ENCODE measurements at places on chromosomes 1 and 21.

GRCh38 chr1:2631136-2632050, 1.4 kb downstream of the MMEL1 start:
- no peak for DNase-seq

GRCh38 chr1:240420766-240421165, 191.2 kb downstream of the GREM2 start:
- DNase-seq = no peak

- DNase-seq = peak; percentile 63
Measured at GRCh38 chr1:8858888-8859706, 19.4 kb downstream of the ENO1 start.

GRCh38 chr1:178190881-178191280, 97.0 kb downstream of the RASAL2 start:
- no peak for DNase-seq

- no peak for DNase-seq
Measured at GRCh38 chr21:20451046-20451445, 547.2 kb upstream of the NCAM2 start.

DNA sequence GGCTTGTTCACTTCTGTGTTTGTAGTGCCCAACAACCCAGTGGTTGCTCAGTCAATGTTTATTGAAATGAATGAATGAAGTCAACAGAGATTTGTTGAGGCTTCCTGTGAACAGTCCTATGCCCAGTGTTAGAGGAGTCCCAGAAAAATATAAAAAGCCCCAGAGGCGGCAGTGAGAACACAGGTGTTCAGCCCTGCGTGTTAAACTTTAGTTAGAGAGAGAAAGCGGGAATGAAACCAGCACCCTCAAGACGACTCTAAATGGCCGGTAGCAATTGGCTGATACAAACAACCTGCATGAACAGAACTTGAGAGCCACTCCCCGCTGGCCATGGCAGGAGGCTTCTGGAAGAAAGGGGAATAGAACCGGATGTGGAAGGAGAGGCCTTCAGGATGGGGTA, 22.6 kb downstream of the TMEM51 start:
- no peak for DNase-seq

GRCh38 chr1:212785871-212786270, 5.7 kb downstream of the NSL1 start:
- no peak for DNase-seq

DNA sequence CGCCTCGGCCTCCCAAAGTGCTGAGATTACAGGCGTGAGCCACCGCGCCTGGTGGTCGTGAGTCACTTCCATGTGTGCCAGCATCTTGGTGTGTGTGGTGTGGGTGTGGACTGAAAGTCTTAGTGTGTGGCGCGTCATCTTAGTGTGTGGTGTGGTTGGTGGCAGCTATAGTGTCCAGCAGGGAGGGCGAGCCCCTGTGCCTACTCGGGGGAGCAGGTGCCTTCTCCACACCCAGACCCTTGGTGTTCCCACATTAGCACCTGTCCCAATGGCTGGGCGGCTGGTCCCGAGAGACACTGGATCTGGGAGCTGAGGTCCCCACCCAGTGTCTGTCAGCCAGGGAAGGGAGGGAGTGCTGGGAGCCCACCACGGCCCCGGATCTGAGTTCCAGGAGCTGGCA, 2.8 kb downstream of the SCNN1D start:
- DNase-seq = no peak

- no peak for DNase-seq
Measured at GRCh38 chr1:93738926-93739325, 57.3 kb upstream of the BCAR3 start.

DNA sequence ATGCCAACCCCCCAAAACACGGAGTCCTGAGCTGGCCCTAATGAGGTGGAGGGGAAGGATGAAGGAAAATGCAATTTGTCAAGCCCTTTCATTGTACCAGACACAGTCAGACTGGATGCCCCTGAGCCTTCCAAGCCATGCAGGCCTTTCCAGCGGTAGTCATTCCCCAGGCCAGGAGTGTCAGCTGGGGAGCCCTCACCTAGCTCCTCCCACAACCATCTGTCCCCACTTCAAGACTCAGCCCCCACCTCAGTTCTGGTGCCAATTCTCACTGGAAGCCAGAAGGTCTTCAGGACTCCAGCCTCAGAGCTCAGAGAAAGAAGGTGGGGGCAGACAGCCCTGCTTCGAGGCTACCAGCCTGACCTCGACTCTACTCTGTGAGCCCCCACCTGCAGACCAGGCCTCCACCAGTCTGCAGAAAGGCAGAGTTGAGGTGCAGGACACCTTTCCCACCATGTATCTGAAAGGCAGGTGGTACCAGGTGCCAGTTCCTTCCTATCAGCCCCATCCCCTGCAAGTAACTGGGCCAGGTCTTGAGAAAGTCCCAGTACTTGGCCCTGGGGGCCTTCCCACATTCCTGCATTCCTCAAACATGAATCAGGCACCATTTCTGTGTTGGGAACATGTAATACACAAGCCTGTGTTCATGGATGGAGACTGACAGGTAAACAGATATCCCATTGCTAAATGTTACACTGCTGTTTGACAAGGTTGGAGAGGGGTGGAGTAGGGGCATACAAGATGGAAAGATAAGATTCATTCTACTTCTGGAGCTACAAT, 180.6 kb upstream of the EDN2 start:
- DNase-seq = no peak

DNA sequence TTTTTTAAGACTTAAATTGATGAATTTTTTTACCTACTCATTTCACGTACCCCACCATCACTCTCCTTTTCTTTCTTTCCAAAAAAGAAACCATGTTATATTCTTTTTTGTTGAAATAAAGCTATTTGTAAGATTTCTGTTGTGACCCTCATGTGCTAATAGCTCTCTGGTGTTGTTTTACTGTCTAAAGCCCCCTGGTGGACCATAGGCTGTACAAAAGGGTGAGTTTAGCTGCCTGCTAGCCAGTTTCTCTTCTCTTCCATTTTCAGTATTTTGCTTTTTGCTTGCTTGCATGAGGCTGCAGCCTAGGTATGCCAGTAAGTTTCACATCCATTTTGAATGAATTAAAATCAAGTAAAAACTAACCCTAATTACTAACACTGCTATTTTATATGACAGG, 15.6 kb upstream of the VAMP3 start:
- DNase-seq = peak; percentile 23

GRCh38 chr1:34842952-34843371, 16.6 kb downstream of the SMIM12 start:
- DNase-seq = peak; percentile 69

DNA sequence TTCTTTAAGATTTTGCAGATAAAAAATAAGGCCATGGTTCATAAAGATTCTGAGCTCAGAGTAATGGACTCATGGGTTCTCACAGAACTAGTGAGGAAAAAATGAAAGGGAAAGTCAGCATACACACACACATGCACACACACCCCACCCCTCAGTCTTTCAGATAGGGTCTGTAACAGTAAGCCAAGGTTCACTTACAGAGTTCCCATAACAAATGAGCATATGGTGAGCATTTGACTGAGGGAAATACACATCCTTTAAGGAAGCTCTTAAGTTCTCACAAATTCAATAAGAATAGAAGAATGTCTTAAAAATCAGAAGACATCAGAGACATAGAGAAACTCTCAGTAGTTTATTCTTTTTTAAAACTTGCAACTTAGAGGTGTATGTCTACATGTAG, 57.9 kb downstream of the NTMT2 start:
- no peak for DNase-seq

DNA sequence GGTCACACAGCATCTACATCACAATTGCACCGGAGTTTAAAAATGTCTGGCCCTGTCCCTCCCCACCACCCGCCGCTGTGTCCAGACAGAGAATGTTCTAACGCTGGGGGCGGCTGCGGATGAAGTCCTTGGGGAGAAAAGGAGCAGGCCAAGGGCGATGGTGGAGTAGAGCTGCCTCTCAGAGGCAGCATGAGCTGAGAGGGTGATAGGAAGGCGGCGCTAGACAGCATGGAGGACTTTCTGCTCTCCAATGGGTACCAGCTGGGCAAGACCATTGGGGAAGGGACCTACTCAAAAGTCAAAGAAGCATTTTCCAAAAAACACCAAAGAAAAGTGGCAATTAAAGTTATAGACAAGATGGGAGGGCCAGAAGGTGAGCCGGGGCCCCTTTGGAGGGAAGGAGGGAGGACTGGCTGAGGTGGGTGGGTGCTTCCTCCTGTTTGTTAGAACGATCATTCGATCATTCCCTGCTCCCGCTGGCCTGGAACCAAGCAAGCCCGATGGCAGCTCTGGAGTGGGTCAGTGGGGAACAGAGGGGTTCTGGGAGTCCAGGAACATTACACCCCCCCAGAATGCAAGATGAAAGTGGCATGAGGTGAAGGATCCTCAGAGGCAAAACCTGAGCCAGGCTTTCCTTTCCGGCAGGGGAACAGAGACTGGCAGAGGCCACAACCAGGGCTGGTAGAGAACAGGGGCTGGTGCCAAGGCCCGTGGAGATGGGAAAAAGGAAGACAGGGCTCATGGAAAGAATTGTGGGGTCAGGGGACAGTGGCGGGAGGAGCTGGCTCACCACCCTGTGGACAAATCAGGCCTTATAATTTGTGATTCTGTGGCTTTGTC, at the start of the genes FAM229A and TSSK3:
Gene FAM229A, minus strand, starts transcription at position 12 of the 840 bp plus-strand sequence. CDS start 394 bp downstream, outside the sequence.
Gene TSSK3, plus strand, starts transcription at position 66 of the 840 bp plus-strand sequence. Its CDS starts 163 bp downstream, at position 229.
- DNase-seq = no peak

DNA sequence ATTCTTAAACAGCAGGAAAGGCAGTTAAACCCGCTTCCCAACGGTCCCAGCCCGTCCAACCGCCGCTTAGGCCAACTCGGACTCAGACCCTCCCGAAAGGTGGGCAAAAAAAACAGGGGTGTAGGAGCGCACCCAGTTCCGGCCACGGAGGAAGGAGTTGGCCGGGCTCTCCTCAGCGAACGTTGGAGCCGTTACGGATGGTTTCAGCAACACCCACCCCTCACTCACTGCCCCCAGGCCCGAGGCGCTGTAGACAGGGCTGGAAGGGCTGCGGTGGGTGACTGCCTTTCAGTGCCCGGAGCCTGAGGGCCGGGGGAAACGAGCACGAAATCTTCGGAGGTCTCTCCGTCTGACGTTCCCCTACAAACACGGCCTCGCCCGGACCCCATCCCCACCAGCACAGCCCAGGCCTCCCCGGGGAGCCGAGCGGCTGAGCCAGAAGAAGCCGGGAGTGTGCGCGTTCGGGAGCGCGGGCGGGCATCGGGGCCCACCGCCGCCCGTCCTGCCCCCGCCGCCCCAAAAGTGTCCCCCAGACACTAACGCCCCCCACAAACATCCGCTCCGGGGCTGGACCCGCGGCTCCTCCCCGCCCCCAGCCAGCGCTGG, 1.3 kb downstream of the KDM5B start:
- peak; percentile 28 for DNase-seq

DNA sequence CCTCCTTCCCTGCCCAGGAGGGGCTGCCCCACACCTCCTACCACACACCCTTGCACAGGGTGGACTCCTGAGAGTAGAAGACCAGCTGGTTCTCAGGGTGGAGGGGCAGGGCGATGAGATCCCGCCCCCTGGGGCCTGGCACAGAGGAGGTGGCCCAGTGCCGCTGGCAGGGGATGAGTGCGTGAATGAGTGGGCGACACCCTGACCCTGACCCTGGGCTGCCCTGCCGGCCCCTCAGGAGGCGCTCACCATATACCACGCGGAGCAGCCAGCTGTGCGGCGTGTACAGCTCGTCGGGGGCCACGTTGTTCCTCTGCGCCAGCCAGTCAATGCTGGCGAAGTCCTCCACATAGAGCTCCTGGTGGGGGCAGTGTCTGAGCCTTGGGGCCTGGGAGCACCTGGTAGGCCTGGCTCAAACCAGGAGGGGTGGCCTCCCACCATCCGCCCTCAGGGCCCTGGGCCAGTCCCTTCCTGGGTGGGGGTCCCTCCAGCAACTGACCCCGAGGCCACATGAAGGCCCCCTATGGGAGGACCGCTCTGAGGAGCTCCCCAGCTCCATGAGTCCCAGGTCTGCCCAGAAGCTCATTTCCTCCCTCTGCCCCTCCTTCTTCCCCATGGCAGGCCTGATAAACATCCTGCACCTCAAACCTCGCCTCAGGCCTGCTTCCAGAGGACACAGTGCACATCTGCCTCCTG, 13.0 kb downstream of the LSS start:
- no peak for DNase-seq

- no peak for DNase-seq
Measured at GRCh38 chr21:45332415-45332814, 44.7 kb upstream of the POFUT2 start.

- DNase-seq = no peak
Measured at GRCh38 chr1:94901841-94902240, 25.1 kb downstream of the CNN3 start.

DNA sequence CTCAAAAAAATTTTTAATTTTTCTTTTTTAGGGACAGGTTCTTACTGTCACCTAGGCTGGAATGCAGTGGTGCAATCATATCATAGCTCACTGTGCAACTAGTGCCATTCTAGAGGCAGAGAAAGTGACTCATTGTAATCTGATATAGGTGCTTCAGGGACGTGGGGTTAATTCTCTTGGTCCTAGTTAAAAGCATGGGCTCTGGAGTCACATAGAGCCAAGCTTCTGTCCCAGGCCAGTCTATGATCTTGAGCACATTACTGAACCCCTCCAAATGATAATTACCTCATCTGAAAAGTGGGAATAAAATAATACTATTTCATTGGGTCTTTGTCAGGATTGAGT, 1.1 kb upstream of the ADIPOR1 start:
- DNase-seq = no peak

DNA sequence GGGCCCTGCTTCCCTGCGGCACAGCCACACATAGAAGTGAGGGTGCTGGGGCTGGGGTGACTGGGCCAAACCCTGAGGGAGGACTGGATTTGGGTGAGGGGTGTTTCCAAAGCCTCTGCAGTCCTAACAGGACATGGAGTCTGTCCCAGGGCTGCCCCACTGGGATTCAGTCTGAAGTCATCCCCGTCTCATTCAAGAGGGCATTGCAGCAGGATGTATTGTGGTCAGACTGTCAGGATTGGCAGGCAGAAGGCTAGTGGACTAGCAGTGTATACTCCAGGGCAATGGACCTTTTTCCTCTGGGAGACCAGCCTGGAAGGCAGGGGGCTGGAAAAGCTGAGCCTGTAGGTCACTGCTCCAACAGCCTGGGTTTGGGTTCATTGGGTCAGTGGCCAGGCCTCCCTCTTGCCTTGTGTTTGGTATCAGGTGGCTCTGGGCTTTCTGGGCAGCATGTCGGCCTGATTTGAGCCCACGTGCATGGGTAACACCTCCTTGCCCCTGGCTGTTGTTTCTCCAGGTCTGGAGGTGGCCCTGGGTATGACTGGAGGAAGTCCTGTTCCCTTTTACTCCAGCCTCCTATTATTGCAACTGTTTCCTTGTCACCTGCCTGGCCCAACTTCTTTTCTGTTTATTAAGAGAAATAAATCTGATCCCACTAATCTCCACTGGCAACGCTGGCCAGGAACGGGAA, 41.0 kb upstream of the SYNC start:
- DNase-seq = no peak

- no peak for DNase-seq
Measured at GRCh38 chr1:150688763-150689162, 8.2 kb downstream of the GOLPH3L start.

GRCh38 chr1:156815307-156815826, 1.3 kb downstream of the SH2D2A start:
- no peak for DNase-seq

All from endothelial cell (in vitro differentiated cells).